ENCODE measurements at places on chromosomes 5 and 9.

DNA sequence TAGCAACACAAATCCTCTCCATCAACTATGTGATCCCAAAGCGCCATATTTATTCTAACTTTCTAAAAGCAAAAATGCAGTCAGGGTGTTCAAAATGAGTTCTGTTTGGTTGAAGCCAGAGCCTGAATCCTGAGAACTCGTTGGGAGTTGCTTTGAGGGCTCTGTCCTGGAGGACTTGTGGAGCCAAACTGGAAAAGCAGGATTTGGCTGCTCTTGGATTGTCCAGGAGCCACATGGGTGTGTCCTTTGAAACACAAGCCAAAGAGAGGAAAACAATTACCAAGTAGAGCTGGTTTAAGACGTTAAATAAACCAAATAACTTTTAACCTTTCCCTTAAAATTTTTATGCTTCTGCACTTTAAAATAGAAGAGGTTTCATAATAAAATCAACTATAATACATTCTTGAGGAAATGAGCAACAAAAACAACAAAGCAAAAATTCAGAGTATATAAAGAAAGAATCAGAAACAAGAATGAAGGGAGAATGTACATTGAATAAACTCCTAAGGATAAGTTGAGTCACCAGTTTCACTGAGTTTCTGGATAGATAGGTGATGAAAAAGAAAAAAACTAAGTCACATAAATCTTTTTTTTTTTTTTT lies 13.5 kb downstream of the C5orf46 start:
- H3K4me3 ChIP-seq: no peak overlapping the region
- H3K27ac ChIP-seq: peak overlapping the region; percentile 45
- no peaks in the 10 kb centered on the region for H3K27me3 ChIP-seq
- no peaks in the 10 kb centered on the region for H3K36me3 ChIP-seq
- peaks cover 10% of the 10 kb centered on the region for H3K4me1 ChIP-seq
- peak; percentile 76 for DNase-seq

GRCh38 chr9:138105561-138106505 lies 228.3 kb downstream of the CACNA1B start:
- no peak overlapping the region for H3K4me3 ChIP-seq
- DNase-seq: no peak

- peaks cover 21% of the 10 kb centered on the region for H3K36me3 ChIP-seq
- H3K4me3 ChIP-seq: no peak overlapping the region
- no peak for DNase-seq
- H3K27ac ChIP-seq: no peak overlapping the region
- peaks cover 10% of the 10 kb centered on the region for H3K27me3 ChIP-seq
Observed at GRCh38 chr5:169702693-169703481, 65.8 kb downstream of the DOCK2 start.

GRCh38 chr9:84169240-84169639 lies 171.3 kb downstream of the SLC28A3 start:
- no peaks in the 10 kb centered on the region for H3K27me3 ChIP-seq
- DNase-seq: no peak
- no peak overlapping the region for H3K27ac ChIP-seq
- H3K4me1 ChIP-seq: peaks cover 23% of the 10 kb centered on the region
- H3K4me3 ChIP-seq: no peak overlapping the region

- H3K27me3 ChIP-seq: no peaks in the 10 kb centered on the region
- peaks cover 23% of the 10 kb centered on the region for H3K4me1 ChIP-seq
- H3K4me3 ChIP-seq: peak overlapping the region; percentile 63
Observed at GRCh38 chr9:83622433-83622938, 457 bp upstream of the IDNK start.

DNA sequence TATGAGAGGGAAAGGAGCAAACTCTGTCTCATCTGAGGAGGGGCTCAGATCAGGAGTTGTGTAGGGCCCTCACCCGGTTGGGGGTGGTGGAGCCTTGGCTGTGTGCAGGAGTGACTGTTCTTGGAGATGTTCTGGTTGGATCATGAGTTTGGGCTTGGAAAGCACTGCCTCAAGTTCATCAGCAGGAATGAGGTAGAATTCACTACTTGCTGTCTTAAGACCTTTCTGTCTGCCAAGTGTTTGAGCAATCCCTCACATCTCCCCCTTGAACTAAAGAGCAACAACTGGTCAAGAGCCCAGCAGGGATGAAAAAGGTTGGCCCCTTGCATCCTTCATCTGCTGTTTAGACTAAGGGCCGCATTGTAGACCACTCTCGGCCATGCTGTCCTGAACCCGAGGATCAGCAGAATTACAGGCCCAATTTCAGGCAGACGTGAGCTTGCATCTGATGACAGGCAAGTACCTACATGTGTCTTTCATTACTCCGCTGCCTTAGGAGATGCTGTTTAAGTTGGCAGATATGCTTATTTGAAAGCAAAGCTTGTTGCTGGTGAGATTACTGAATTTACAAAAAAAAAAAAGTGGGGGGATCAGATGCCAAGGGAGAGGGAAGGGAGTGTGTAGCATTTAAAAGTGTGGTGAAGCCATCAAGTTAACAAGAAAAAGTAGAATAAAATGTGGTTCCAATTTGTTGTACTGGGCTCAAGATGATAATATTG lies 36.4 kb downstream of the PIK3R1 start:
- DNase-seq: no peak
- H3K4me3 ChIP-seq: no peak overlapping the region
- H3K4me1 ChIP-seq: peaks cover 42% of the 10 kb centered on the region
- no peak overlapping the region for H3K27ac ChIP-seq
- H3K27me3 ChIP-seq: no peaks in the 10 kb centered on the region
- H3K36me3 ChIP-seq: no peaks in the 10 kb centered on the region

DNA sequence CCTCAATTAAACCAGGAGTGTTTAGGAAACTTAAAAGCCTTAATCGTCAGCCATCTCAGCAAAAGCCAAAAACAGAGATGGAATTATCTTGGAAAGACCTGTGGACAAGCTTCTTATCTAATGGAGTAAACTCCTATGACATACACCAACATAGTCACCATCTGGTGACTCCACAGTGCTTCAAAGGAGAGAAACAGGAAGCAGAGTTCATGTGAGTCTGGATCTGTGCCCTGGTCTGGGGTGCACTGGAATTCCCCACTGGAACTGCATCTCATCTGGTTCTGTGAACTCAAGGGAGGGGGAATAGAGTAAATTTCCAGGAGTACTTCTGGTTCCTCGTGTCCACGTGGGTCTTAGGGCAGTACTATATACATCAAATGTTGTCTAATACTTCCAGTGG lies 36.3 kb upstream of the KCNN2 start:
- H3K27ac ChIP-seq: no peak overlapping the region
- no peaks in the 10 kb centered on the region for H3K27me3 ChIP-seq
- no peaks in the 10 kb centered on the region for H3K36me3 ChIP-seq
- H3K4me1 ChIP-seq: no peaks in the 10 kb centered on the region
- no peak overlapping the region for H3K4me3 ChIP-seq

GRCh38 chr5:79255786-79256557 lies 20.0 kb downstream of the JMY start:
- H3K27me3 ChIP-seq: no peaks in the 10 kb centered on the region
- no peak overlapping the region for H3K27ac ChIP-seq
- H3K36me3 ChIP-seq: no peaks in the 10 kb centered on the region
- H3K4me3 ChIP-seq: no peak overlapping the region
- H3K4me1 ChIP-seq: peaks cover 27% of the 10 kb centered on the region

DNA sequence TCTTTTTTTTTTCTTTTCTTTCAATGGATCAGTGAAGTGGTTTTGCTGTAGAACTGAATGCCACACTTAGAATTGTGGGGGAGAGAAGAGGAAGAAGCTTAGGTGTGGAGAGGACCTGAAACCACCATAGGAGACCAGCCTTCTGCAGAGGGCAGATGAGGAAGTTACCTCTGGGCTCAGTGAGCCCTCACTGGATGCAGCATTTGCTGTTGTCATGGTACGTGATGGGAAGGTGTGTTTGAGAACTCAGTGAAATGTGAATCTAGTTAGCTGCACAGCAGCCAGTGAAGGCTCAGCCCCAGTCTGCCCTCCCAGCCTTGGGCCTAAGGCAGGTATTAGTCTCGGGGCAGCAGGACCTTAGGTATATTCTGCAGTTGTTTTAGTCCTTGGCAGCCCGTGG lies 17.5 kb downstream of the CYFIP2 start:
- DNase-seq: peak; percentile 47
- H3K4me1 ChIP-seq: no peaks in the 10 kb centered on the region
- H3K36me3 ChIP-seq: peaks cover 4% of the 10 kb centered on the region
- H3K27me3 ChIP-seq: no peaks in the 10 kb centered on the region
- H3K4me3 ChIP-seq: no peak overlapping the region

GRCh38 chr5:133751846-133752245 lies 139.5 kb upstream of the FSTL4 start:
- no peak overlapping the region for H3K4me3 ChIP-seq
- DNase-seq: no peak
- H3K27me3 ChIP-seq: peaks cover 4% of the 10 kb centered on the region
- H3K36me3 ChIP-seq: no peaks in the 10 kb centered on the region
- H3K27ac ChIP-seq: no peak overlapping the region

DNA sequence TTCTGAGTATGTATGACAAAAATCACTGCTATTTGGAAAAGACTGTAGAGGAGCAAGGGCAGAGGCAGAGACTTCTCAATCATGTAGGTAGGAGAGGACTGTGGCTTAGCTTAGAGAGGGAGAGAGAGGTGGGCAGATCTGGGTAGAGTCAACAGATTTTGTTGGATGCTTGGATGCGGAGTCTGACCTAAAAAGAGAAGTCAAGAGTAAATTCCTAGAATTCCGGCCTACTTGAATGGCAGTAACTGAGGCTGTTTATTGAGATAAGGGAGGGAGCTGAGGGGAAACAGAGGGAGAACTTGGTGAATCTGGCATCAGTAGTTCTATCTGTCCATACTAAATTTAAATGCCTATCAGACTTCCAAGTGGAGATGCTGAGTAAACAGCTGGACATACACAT lies 2.4 kb downstream of the TICAM2 start:
- H3K27me3 ChIP-seq: no peaks in the 10 kb centered on the region
- H3K27ac ChIP-seq: no peak overlapping the region
- no peaks in the 10 kb centered on the region for H3K36me3 ChIP-seq
- H3K4me3 ChIP-seq: no peak overlapping the region
- peaks cover 45% of the 10 kb centered on the region for H3K4me1 ChIP-seq
- DNase-seq: no peak

- H3K27ac ChIP-seq: peak overlapping the region; percentile 96
- H3K36me3 ChIP-seq: no peaks in the 10 kb centered on the region
- peaks cover 45% of the 10 kb centered on the region for H3K4me1 ChIP-seq
- no peak for DNase-seq
- H3K4me3 ChIP-seq: peak overlapping the region; percentile 61
Observed at GRCh38 chr5:132227235-132227484, 493 bp downstream of the P4HA2 start.

- H3K4me1 ChIP-seq: no peaks in the 10 kb centered on the region
- H3K27ac ChIP-seq: no peak overlapping the region
- DNase-seq: no peak
- H3K36me3 ChIP-seq: no peaks in the 10 kb centered on the region
- no peaks in the 10 kb centered on the region for H3K27me3 ChIP-seq
Observed at GRCh38 chr5:107100121-107100520, 570.6 kb downstream of the EFNA5 start.

- no peak overlapping the region for H3K4me3 ChIP-seq
- H3K27me3 ChIP-seq: no peaks in the 10 kb centered on the region
- no peak overlapping the region for H3K27ac ChIP-seq
- no peaks in the 10 kb centered on the region for H3K36me3 ChIP-seq
Observed at GRCh38 chr9:124723352-124723751, 47.8 kb downstream of the NR6A1 start.

DNA sequence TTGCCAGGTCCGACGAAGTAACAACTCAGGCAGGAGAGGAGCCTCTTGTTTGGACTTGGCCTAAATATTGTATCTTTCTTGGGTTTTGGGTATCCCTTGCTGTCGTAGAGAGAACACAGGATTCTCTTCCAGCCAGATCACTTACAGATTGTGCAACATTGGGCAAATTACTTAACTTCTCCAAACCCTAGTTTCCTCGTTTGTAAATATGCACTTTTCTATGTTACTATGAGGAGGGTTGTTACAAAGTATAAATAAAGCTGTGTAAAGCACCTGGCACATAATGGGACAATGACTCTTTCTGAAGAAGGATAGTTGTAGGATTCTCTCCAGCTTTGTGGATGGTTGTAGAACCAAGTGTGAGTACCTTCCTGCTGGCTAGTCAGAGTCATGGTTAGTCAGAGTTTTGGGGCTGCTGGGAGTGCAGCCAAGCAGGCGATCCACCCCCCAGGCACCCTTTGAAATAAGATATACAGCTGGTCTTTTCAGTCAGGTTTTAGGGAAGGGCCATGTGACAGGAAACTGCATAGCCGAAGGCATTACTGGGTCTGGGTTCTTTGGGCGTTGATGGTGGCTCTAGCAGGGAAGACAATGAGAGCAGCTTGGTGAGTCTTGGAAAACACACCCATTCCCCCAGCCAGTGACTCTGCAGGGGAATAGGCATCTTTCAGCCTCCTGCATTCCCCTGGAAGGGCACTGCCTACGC lies 49.9 kb upstream of the GDNF start:
- no peaks in the 10 kb centered on the region for H3K4me1 ChIP-seq
- no peak overlapping the region for H3K4me3 ChIP-seq
- no peak overlapping the region for H3K27ac ChIP-seq
- H3K36me3 ChIP-seq: no peaks in the 10 kb centered on the region
- no peaks in the 10 kb centered on the region for H3K27me3 ChIP-seq

GRCh38 chr9:34454571-34455065 lies 3.8 kb downstream of the FAM219A start:
- DNase-seq: no peak
- H3K27ac ChIP-seq: no peak overlapping the region
- no peaks in the 10 kb centered on the region for H3K27me3 ChIP-seq
- H3K4me3 ChIP-seq: no peak overlapping the region
- peaks cover 25% of the 10 kb centered on the region for H3K4me1 ChIP-seq

DNA sequence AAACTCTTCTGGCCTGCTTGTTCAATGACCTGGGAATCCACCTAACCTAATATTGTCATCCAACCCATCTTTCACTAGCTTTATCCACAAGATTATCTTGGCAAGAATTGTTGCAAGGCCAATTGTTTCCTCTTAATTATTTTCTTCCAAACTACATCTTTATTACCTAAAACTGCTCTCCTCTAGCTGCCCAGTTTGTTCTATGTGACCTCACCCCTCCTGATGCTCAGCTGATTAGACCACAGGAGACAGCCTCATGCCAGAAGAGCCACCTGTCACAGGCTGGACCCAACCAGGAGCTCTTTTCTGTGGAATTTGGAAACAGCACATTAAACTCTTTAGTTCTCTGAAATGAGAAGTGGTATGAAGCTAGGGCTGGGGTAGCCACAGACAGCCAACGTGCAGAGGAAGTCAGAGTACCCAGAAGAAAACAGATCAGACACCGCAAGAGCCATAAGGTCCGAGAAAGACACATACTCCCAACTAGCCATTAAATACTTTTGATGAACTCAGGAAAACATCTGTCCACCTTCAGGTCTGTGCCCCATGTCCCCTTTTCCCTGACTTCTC lies 12.0 kb downstream of the SAXO1 start:
- no peaks in the 10 kb centered on the region for H3K4me1 ChIP-seq
- no peaks in the 10 kb centered on the region for H3K27me3 ChIP-seq
- H3K4me3 ChIP-seq: no peak overlapping the region
- no peaks in the 10 kb centered on the region for H3K36me3 ChIP-seq
- no peak for DNase-seq

- no peak overlapping the region for H3K4me3 ChIP-seq
- no peak for DNase-seq
- no peaks in the 10 kb centered on the region for H3K4me1 ChIP-seq
- no peaks in the 10 kb centered on the region for H3K36me3 ChIP-seq
Observed at GRCh38 chr5:18749763-18750162, 1115.5 kb downstream of the TAF11L14 start.
